ENCODE measurements at places on chromosomes 5 and 9.

GRCh38 chr5:137609127-137609526, 110.0 kb upstream of the SPOCK1 start:
- peak; percentile 75 for DNase-seq

- no peak for DNase-seq
Measured at GRCh38 chr5:144315994-144316634, 145.4 kb downstream of the KCTD16 start.

DNA sequence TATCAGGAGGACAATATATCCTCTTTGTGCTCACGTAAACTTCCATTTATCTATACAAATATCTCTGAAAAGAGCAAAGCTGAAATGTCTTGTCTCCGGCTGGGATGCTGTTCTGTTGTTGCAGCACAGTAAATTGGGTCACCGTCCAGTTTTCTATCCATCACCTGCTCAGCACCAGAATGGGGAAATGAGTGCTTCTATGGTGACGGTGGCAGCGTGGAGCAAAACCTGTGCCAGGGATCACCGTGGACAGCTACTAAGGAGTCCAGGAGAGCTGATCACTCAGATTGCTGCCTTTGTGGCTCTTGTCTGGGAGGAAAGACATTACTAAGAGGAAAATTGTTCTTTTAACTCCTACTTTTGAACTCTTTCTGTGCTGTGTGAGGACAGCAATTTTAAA, 531.6 kb downstream of the PSAT1 start:
- DNase-seq, result no peak

DNA sequence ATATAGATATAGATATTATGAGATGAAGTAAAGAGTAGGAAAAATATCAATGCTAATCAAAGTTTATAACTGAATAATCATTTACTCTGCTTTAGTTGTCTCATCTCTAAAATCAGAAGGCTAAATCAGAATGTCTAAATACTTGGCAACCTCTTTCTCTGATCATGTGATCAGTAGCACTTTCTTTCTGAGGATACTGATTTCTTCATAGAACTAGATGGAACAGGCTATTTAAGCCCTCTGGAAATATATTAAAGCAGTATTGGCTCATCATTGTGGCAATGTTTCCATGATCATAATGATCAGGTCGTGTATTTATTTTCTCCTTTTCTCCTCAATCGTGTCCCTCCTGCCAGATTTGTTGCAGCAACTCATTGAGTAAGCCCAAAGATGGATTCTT, 109.7 kb downstream of the KCNN2 start:
- DNase-seq, result no peak

DNA sequence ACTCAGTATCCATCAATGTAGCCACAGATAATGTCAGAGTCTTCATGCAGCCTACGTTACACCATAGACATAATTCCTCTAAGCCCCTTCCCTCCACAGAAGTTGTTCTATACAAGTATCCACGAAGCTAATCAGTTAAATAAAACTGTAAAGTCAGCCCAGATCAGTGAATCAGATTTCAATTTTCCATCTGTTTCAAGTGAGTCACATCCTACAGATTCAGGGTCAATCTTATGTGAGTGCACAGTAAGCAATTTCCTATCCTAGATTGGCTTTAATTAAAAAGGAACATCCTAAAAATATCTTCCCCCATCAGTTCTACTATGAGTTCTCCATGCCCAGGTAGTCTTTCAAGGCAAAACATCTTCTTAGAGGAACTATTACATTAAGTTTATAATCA, 402.5 kb downstream of the EFNA5 start:
- no peak for DNase-seq

- DNase-seq, result peak; percentile 47
Measured at GRCh38 chr5:33688526-33688925, 203.3 kb downstream of the ADAMTS12 start.

- no peak for DNase-seq
Measured at GRCh38 chr5:74123929-74124328, 497.9 kb downstream of the ARHGEF28 start.

GRCh38 chr5:107470295-107470582, 200.5 kb downstream of the EFNA5 start:
- no peak for DNase-seq

GRCh38 chr5:152066784-152067183, 142.1 kb upstream of the GLRA1 start:
- no peak for DNase-seq

- DNase-seq, result peak; percentile 79
Measured at GRCh38 chr9:104074876-104075275, 19.2 kb upstream of the SMC2 start.

GRCh38 chr9:101220341-101220740, 164.5 kb downstream of the BAAT start:
- no peak for DNase-seq

GRCh38 chr5:52864884-52865283, 77.2 kb downstream of the ITGA1 start:
- no peak for DNase-seq

Data from AG10803 (cell line).